ENCODE measurements at places on chromosomes 2 and 18. TPM values are rescaled to one million over a fixed set of nuclear protein-coding genes. Genes with fewer than 3 reads are reported as not detected.

DNA sequence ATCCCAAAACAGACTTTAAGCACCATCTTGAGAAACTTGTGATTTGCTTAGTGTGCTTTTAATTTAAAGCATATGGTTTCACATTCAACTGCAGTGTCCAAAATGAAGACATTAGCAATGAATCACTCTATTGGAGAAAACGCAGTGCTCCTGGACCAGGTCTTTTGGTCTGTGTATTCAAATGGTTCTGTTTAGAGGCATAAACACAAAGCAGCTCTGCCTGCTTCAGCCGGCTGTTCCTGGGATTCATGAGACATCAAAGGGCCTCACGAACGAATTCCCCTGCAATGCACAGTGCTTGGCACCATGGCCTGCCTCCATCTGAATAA, 117.1 kb upstream of the SP5 start:
- no peak for DNase-seq

- no peak for DNase-seq
Observed at GRCh38 chr2:121202541-121203310, 82.3 kb downstream of the TFCP2L1 start.

DNA sequence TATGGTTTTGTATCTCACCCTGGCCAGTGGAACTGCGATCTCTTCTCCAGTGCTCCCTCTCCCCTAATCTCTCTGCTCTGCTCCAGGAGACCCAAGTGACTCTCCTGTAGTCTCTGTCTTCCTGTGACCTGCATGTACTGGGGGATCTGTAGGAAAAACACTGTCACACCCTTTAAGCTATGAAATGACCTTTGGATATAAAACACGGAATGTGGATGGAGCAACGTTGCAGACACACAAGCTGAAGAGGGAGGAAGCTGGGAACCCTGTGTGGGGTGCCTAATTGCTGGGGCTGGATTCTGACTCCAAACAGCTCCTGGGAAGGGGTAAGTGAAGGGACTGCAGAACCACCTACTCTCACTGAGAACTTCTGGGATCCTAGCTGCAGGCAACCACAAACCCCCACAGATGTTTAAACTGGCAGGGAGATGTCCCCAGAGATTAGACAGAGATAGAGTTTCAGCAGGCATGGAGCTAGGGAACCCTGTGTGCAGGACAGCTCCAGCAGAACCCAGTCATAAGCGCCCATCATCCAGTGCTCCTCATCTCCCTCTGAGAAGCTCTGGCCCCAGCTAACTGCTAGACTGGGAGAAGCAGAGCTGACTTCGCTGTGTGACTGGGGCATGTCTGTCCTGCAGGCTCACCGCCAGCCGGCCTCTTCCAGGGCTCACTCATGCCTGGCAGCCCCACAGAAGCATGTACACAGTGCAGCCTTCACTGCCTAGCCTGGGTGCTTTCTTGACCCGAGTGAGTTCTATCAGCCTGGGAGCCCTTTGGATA, 482.7 kb upstream of the SETBP1 start:
- no peak for DNase-seq

Gene B3GNT7
- total RNA-seq: not detected

DNA sequence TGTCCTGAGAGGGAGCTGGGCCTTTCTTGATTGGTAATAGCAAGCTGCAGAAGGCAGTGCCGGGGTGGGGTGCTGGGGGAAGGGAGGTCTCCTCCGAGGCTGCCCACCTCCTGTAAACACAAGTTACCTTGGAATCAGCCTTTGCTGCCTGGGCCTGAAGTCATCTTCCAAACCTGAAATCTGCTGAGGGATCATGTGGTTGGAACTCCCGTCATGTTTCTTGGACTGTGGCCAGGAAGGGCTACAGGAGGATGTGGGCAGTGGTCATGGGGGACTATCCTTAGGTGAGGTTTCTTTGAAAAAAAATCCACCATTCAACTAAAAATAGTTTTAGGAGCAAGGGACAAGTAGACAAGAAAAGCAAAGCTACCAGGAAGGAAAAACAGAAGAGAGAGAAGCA, 74.2 kb downstream of the CDK15 start:
- no peak for DNase-seq

GRCh38 chr2:9285921-9286320, 79.3 kb downstream of the ASAP2 start:
- no peak for DNase-seq

- DNase-seq: peak; percentile 59
Observed at GRCh38 chr2:11004199-11004598, 92.5 kb downstream of the KCNF1 start.
